ENCODE measurements at places on chromosomes 2 and 18. TPM values are rescaled to one million over a fixed set of nuclear protein-coding genes. Genes with fewer than 3 reads are reported as not detected.

Gene VWA3B
- total RNA-seq, result not detected

Gene SERPINB13
- not detected for total RNA-seq

Gene KLHL41
- total RNA-seq, result not detected

Gene ASTL
- total RNA-seq, result 11.3 TPM

Gene CD207
- total RNA-seq, result not detected

Gene MC4R
- not detected for total RNA-seq

Gene PLB1
- total RNA-seq, result 1.7 TPM

Gene MLPH
- total RNA-seq, result not detected

Gene ALS2
- 15.0 TPM for total RNA-seq

Gene CCBE1
- total RNA-seq, result 0.05 TPM

Gene DLGAP1
- not detected for total RNA-seq

Gene GPR35
- total RNA-seq, result 15.7 TPM

Gene TEX44
- total RNA-seq, result not detected

Gene ERFE
- 0.33 TPM for total RNA-seq

Gene TUBB6
- total RNA-seq, result 3.2 TPM

Gene C2orf74
- 5.7 TPM for total RNA-seq

All from natural killer cell (primary cell).